CD4-positive, CD25-positive, alpha-beta regulatory T cell (primary cell): ENCODE measurements at places on chromosomes 7 and 10. TPM values are rescaled to one million over a fixed set of nuclear protein-coding genes. Genes with fewer than 3 reads are reported as not detected.

GRCh38 chr10:16814012-16814411 is 3.2 kb downstream of the RSU1 start:
- DNase-seq = no peak

DNA sequence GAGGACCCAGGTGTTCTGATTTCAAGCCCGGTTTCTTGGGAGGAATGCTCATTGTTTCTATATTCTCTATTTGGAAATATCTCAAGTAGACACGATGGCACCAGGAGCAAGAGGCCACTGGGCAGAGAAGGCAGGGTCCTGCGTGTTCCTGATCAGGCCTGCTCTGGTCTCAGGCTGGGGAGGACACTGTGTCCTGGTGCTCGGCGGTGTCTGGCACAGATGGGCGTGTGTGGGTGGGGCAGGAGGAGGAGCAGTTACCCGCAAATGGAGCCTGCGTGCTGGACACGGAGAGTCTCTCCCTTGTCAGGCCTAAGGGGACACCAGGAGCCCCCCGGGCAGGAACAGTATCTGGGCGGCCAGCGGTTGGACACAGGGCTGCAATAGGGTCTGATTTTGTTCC is 25.9 kb upstream of the GOLGA7B start:
- no peak for DNase-seq

- DNase-seq = no peak
These were observed 1274.9 kb upstream of the SORCS1 start for GRCh38 chr10:108439397-108439796.

DNA sequence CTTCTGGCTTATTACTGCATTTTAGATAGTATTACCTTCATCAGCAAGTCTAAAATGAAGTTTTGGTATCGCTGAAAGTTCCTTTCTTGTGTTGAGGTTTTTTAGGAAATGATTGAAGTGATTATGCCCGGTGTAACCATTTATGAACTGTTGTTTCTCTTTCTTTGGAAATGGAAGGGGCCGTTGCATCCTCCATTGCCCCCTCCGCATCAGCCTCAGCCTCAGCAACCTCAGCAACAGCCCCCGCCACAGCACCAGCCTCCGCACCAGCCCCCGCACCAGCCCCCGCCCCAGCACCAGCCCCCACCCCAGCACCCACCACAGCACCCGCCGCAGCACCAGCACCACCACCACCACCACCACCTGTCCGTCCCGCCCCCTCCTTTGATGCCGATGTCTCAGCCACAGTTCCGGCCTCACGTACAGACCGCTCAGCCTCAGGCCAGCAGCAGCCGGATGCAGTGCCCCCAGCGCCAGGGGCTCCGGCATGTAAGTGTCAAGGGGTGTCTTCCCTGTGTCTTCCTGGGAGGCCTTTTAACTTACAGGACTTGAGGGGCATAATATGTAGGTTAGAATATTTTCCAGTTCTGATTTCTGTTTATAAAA is 72.6 kb downstream of the SHH start:
- no peak for DNase-seq

- DNase-seq = no peak
These were observed 26.7 kb upstream of the COL1A2 start for GRCh38 chr7:94367949-94368348.

- no peak for DNase-seq
These were observed 23.5 kb downstream of the SGCE start for GRCh38 chr7:94632338-94633013.

- no peak for DNase-seq
These were observed 599.8 kb upstream of the MGMT start for GRCh38 chr10:128867210-128867609.

- DNase-seq = no peak
These were observed 14.1 kb upstream of the LAMB1 start for GRCh38 chr7:108016841-108017775.

GPR15LG gene
- not detected for polyA plus RNA-seq

ZPBP gene
- polyA plus RNA-seq = not detected

ANXA8 gene
- not detected for polyA plus RNA-seq
